ENCODE measurements at places on chromosomes 7 and 10.

- no peak for DNase-seq
Observed at GRCh38 chr10:103451831-103452505, at the start of gene CALHM2. Gene CALHM2 (minus strand): TSS chr10:103452370. CDS start chr10:103449941, 2,429 bp downstream.

- no peak for DNase-seq
Observed at GRCh38 chr10:89228962-89229361, 21.8 kb upstream of the CH25H start.

- DNase-seq: no peak
Observed at GRCh38 chr7:132777414-132777813, 201.1 kb upstream of the PLXNA4 start.

- DNase-seq: no peak
Observed at GRCh38 chr10:113337142-113337541, 215.7 kb upstream of the HABP2 start.

DNA sequence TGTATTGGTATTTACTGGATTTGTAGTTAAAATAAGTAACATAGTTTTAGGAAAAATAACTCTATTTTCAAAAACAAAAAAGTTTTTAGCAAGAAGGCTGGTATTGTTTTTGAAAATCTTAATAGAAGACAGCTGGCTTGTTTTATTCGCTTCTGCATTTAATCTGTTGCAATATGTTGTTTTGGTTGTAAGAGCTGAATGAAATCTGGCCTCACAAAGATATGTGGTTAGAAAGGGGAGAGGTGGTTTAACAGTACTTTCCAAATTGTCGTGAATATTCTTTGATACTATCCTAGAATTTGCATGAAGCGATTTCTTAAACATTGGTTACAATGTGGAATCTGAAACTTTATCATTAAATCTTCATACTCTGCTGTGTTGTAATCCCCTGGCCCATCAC, 355.9 kb upstream of the FZD8 start:
- no peak for DNase-seq

DNA sequence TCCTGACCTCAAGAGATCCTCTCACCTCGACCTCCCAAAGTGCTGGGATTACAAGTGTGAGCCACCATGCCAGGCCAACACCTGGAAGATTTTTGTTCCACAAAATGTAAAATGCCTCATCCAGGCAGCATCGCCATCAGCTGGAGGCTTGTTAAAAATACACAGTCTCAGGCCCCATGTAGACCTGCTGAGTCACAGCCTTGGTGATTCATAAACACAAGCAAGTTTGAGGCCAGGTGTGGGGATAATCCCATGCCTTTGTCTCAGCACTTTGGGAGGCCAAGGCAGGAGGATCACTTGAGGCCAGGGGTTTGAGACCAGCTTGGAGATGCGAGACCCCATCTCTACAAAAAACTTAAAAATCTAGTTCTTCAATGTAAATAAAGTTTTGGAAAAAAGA, 49.1 kb upstream of the FOXK1 start:
- DNase-seq: no peak

- DNase-seq: no peak
Observed at GRCh38 chr7:103940382-103941268, 48.8 kb downstream of the RELN start.

DNA sequence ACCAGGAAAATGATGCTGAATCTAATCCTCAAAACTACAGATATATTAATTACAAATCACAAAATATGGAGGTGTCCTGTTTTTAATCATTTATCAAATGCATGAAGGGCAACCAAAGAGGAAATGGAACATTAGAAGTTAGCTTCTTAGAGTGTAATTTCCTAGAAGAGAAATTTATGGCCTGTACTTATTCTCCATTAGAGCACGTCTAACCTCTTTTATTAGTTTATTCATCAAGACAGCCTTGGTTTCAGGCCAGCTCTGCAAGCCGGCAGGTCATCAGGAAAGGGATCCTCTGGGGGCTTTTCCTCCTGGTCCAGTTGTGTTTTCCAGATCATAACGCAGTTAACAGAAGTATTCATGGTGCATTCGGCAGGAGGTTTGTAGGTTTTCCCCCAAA, 517.6 kb downstream of the KCNMA1 start:
- DNase-seq: no peak
